ENCODE measurements at places on chromosomes 11 and 22.

- DNase-seq: no peak
These were observed 44.3 kb downstream of the KCNQ1 start for GRCh38 chr11:2489083-2489482.

- DNase-seq: no peak
These were observed 51.7 kb upstream of the FTH1 start for GRCh38 chr11:62018981-62019664.

DNA sequence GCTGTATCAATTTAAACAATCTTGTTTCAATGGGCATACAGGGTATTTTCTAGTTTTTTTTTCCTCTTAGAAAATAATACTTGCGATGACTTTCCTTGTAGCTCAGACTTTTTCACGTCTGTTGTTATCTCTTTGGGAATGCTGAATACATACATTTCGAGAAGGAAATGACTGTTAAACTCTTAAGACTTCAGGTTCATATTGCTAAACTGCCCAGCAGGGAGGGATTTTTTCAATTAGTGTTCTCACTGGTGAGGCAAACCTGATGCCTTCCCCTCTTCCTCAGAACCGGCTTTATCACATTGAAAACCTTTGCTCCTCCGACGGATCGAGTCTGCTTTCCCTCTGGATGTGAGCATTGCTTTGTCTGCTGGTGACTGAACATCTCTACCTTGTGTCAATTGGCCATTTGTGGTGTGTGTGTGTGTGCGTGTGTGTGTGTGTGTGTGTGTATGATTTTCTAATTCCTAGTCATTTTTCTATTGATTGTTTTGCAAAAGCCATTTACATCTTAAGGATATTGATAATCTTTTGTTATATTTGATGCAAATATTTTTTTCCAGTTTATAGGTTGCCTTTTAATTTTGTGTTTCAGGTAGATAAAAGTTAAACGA is 6.6 kb downstream of the NEAT1 start:
- DNase-seq: no peak

- no peak for DNase-seq
These were observed 71.6 kb upstream of the ATXN10 start for GRCh38 chr22:45599836-45600577.

Data from stimulated activated CD8-positive, alpha-beta memory T cell treated with anti-CD3 and anti-CD28 coated beads, Interleukin-7, amount 100 ng/mL, for 4 hours (primary cell).